Right atrium auricular region (tissue), 2 donors: ENCODE measurements at places on chromosomes 3 and 15. TPM values are rescaled to one million over a fixed set of nuclear protein-coding genes. Genes with fewer than 3 reads are reported as not detected.

DNA sequence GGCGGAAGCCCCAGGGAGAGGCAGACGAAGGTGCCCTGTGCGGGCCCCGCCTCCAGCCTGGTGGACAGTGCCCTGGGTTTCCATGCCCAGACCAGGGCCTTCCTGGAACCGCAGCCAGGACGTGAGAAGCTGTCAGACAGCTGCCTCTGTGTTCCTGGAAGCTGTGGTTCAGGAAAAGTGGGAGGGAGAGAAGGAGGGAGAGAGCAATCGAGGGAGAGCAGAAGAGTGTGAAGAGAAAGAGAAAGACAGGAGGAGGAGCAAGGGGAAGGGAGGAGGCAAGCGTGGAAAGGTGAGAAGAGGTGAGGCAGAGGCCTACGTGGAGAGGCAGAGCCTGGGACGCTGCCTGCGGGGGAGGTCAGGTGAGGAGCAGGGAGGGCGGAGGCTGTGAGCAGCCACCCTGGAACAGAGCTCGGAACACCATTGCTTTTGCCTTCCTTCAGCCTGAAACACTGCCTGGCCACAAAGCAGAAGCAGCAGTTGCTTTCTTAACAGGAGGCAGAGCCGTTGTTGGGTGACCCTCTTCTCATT, 18.6 kb downstream of the ZDHHC19 start:
- peak overlapping the region; percentile 67 for H3K27ac ChIP-seq
- DNase-seq = no peak
- no peak overlapping the region for H3K4me3 ChIP-seq
- peaks cover 27% of the 10 kb centered on the region for H3K4me1 ChIP-seq
- no peaks in the 10 kb centered on the region for H3K36me3 ChIP-seq

- no peak overlapping the region for H3K27ac ChIP-seq
- no peaks in the 10 kb centered on the region for H3K36me3 ChIP-seq
- H3K27me3 ChIP-seq = no peaks in the 10 kb centered on the region
- no peak for DNase-seq
- H3K4me1 ChIP-seq = no peaks in the 10 kb centered on the region
These were observed 861.9 kb downstream of the NTRK3 start for GRCh38 chr15:87394676-87395075.

DNA sequence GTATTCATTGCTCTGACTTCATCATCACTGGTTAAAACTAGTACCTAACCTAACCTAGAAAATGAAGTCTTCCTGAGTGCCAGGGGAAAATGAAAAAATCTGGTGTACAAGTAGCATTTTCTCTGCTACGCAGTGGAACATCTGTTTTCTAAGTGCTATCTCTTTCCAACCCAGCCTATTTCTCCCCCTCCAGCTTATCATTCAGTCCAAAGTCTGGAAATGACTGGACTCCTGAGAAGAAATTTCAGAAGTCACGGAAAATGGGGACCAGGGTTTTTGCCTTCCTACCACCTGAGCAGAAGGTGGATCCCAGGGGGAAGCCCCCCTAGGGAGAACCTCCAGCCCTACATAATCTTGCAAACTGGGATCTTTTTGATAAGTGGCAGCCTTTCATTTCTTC, 9.6 kb upstream of the GLCE start:
- H3K4me1 ChIP-seq = no peaks in the 10 kb centered on the region
- H3K27me3 ChIP-seq = no peaks in the 10 kb centered on the region
- H3K4me3 ChIP-seq = no peak overlapping the region

GRCh38 chr3:87350367-87351199, 74.2 kb upstream of the POU1F1 start:
- H3K4me3 ChIP-seq = no peak overlapping the region
- no peak overlapping the region for H3K27ac ChIP-seq
- DNase-seq = no peak
- H3K36me3 ChIP-seq = no peaks in the 10 kb centered on the region
- H3K4me1 ChIP-seq = no peaks in the 10 kb centered on the region

GRCh38 chr15:36798366-36798765, 218.9 kb downstream of the CDIN1 start:
- H3K4me3 ChIP-seq = no peak overlapping the region
- H3K36me3 ChIP-seq = no peaks in the 10 kb centered on the region
- DNase-seq = no peak
- H3K27ac ChIP-seq = no peak overlapping the region
- no peaks in the 10 kb centered on the region for H3K27me3 ChIP-seq
- H3K4me1 ChIP-seq = no peaks in the 10 kb centered on the region

GRCh38 chr3:110971010-110971601, 100.5 kb upstream of the NECTIN3 start:
- no peak overlapping the region for H3K4me3 ChIP-seq
- no peak overlapping the region for H3K27ac ChIP-seq
- H3K4me1 ChIP-seq = no peaks in the 10 kb centered on the region
- DNase-seq = no peak
- no peaks in the 10 kb centered on the region for H3K27me3 ChIP-seq

- H3K36me3 ChIP-seq = no peaks in the 10 kb centered on the region
- H3K4me1 ChIP-seq = no peaks in the 10 kb centered on the region
- H3K27ac ChIP-seq = no peak overlapping the region
- DNase-seq = no peak
- H3K27me3 ChIP-seq = no peaks in the 10 kb centered on the region
These were observed 112.2 kb upstream of the NANOGP8 start for GRCh38 chr15:35197306-35197705.

GRCh38 chr3:76403556-76403955, 618.2 kb upstream of the ZNF717 start:
- no peaks in the 10 kb centered on the region for H3K4me1 ChIP-seq
- H3K4me3 ChIP-seq = no peak overlapping the region
- H3K27ac ChIP-seq = no peak overlapping the region
- no peaks in the 10 kb centered on the region for H3K27me3 ChIP-seq
- H3K36me3 ChIP-seq = no peaks in the 10 kb centered on the region
- no peak for DNase-seq

GRCh38 chr3:156603379-156604017, 48.6 kb upstream of the SSR3 start:
- no peaks in the 10 kb centered on the region for H3K36me3 ChIP-seq
- H3K4me1 ChIP-seq = peaks cover 13% of the 10 kb centered on the region
- no peak overlapping the region for H3K4me3 ChIP-seq
- no peaks in the 10 kb centered on the region for H3K27me3 ChIP-seq
- no peak overlapping the region for H3K27ac ChIP-seq
- no peak for DNase-seq

GRCh38 chr3:194270627-194271459, 80.3 kb downstream of the CPN2 start:
- peak overlapping the region; percentile 95 for H3K27ac ChIP-seq
- peak; percentile 92 for DNase-seq
- H3K27me3 ChIP-seq = no peaks in the 10 kb centered on the region

- no peak for DNase-seq
- peak overlapping the region; percentile 7 for H3K4me3 ChIP-seq
- H3K4me1 ChIP-seq = no peaks in the 10 kb centered on the region
- no peaks in the 10 kb centered on the region for H3K36me3 ChIP-seq
These were observed 17.2 kb upstream of the ADIPOQ start for GRCh38 chr3:186825294-186825821.

GRCh38 chr15:62605282-62605681, 437.3 kb upstream of the TPM1 start:
- no peaks in the 10 kb centered on the region for H3K27me3 ChIP-seq
- no peak overlapping the region for H3K27ac ChIP-seq
- DNase-seq = no peak
- no peak overlapping the region for H3K4me3 ChIP-seq
- no peaks in the 10 kb centered on the region for H3K36me3 ChIP-seq

DNA sequence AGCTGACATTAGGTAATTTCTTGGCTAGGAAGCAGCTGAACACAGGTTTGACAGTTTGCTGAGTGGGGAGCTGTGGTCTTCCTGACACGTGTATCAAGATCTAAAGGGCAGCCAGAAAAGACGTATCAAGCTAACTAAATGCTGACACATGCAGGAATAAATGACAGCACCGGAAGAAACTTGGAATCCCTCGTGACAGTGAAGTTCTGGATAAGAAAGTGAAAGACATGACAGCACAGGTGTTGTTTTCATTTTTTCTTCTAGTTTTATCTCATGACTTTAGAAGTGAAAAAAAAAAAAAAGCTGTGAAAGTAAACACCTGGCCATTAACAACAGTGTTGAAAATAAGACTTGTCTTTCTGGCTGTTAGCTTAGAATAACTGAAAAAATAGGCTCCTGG, 48.7 kb downstream of the FGF7 start:
- H3K4me3 ChIP-seq = no peak overlapping the region
- no peaks in the 10 kb centered on the region for H3K27me3 ChIP-seq
- H3K4me1 ChIP-seq = no peaks in the 10 kb centered on the region
- H3K27ac ChIP-seq = no peak overlapping the region
- DNase-seq = no peak

DNA sequence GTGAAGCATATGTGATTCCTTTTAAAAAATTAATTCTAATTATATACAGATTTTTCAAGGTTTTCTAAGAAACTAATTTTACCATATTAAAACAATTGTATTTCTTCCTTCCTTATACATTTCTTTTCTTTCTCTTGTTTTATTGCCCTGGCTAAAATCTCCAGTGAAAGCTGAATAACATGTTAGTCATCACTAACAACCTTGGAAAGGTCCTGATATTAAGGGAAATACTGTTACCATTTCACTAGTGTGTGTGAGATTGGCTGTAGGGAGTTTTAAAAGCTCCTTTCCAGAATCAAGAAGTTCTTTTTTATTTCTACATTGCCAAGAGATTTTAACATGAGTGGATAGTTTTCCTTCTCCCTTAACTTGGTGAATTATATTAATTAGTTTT, 229.7 kb upstream of the EIF1B start:
- no peak overlapping the region for H3K4me3 ChIP-seq
- H3K27me3 ChIP-seq = no peaks in the 10 kb centered on the region
- no peak overlapping the region for H3K27ac ChIP-seq
- no peaks in the 10 kb centered on the region for H3K36me3 ChIP-seq

DNA sequence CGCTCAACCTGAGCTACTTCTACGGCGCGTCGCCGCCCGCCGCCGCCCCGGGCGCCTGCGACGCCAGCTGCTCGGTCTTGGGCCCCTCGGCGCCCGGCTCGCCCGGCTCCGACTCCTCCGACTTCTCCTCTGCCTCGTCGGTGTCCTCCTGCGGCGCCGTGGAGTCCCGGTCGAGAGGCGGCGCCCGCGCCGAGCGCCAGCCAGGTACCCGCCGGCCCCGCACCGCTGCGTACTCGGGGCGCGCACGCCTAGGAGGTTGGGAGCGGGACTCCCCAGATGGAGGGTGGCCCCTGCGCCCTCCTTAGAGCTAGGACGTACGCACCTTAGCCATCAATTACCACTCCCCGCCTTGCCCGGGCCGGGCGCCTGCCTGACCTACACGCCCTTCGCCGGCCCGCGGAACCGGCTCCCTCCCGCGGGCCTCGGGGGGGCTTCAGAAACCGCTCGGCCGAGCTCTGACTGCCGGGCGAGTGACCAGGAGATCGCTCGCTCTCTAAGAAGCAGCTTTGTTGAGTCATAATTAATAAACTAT, 466 bp downstream of the NFKBIZ start:
- H3K4me1 ChIP-seq = peaks cover 24% of the 10 kb centered on the region
- peak overlapping the region; percentile 86 for H3K4me3 ChIP-seq
- H3K27me3 ChIP-seq = no peaks in the 10 kb centered on the region
- no peak for DNase-seq
- H3K36me3 ChIP-seq = peaks cover 31% of the 10 kb centered on the region

DNA sequence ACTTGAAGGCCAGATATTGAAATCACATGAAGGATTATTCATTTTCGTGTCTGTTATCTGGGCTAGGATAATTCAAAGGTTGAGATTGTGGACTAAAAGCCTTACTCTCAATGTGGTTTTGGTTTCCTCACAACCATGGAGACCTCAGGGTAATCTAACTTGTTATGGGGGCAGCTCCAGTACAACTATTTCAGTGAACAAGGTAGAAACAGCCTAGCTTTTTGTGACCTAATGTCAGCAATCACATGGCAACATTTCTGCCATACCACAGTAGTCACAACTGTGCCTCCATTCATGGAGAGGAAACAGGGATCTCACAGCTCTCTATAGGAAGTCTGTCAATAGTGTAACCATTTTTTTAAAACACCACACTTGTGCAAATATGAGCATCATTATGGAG, 62.4 kb upstream of the RARB start:
- DNase-seq = no peak
- no peaks in the 10 kb centered on the region for H3K36me3 ChIP-seq
- H3K27ac ChIP-seq = no peak overlapping the region
- no peaks in the 10 kb centered on the region for H3K27me3 ChIP-seq
- no peak overlapping the region for H3K4me3 ChIP-seq

GRCh38 chr3:30984855-30985749, 90.6 kb upstream of the GADL1 start:
- H3K4me3 ChIP-seq = no peak overlapping the region
- no peaks in the 10 kb centered on the region for H3K27me3 ChIP-seq
- no peak overlapping the region for H3K27ac ChIP-seq
- no peaks in the 10 kb centered on the region for H3K36me3 ChIP-seq

- H3K4me1 ChIP-seq = peaks cover 17% of the 10 kb centered on the region
- H3K4me3 ChIP-seq = no peak overlapping the region
- H3K27ac ChIP-seq = no peak overlapping the region
- no peaks in the 10 kb centered on the region for H3K27me3 ChIP-seq
- no peaks in the 10 kb centered on the region for H3K36me3 ChIP-seq
These were observed 54.5 kb downstream of the UACA start for GRCh38 chr15:70708839-70709238.

DNA sequence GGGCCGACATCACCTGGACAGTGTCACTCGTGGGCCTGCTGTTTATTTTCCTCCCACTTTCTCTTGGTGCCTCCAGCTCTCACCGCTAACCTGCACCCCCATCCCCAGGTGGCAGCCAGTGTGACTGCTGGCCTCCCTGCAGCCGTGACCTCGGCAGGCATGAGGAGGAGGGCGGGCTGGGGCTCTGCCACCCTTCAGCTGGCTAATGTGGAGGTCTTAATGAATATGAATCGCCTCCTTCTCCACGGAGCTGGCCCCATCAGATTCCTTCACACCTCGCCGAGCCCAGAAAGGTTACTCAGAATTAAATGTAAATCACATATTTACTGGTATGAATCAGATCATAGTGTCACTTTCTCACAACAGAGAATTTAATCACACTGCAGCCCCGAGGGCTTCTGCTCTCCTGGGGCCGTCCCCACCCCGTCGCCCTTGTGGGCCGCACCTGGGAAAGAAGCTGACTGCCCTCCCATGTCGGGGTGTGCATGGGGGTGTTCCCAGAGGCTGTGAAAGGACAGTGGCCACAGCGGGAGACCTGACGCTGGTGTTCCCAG, 171.1 kb upstream of the TLE3 start:
- H3K4me1 ChIP-seq = peaks cover 65% of the 10 kb centered on the region
- no peak overlapping the region for H3K27ac ChIP-seq
- no peaks in the 10 kb centered on the region for H3K36me3 ChIP-seq
- no peak overlapping the region for H3K4me3 ChIP-seq

Gene CCRL2
- total RNA-seq = 0.89 TPM

Gene HEXA
- 50.4 TPM for total RNA-seq

Gene CD200
- 5.7 TPM for total RNA-seq

Gene ISL2
- total RNA-seq = not detected

Gene BUB1B
- total RNA-seq = 0.39 TPM

Gene ALS2CL
- 12.5 TPM for total RNA-seq

Gene LRTM1
- total RNA-seq = not detected

Gene TUSC7
- not detected for total RNA-seq

Gene CLCN2
- 2.7 TPM for total RNA-seq

Gene ARID3B
- 3.5 TPM for total RNA-seq

Gene CXCR6
- total RNA-seq = not detected

Gene CORO2B
- total RNA-seq = 9.7 TPM
